Muscle of arm (tissue), 14 donors: ENCODE measurements at places on chromosomes 2 and 18.

DNA sequence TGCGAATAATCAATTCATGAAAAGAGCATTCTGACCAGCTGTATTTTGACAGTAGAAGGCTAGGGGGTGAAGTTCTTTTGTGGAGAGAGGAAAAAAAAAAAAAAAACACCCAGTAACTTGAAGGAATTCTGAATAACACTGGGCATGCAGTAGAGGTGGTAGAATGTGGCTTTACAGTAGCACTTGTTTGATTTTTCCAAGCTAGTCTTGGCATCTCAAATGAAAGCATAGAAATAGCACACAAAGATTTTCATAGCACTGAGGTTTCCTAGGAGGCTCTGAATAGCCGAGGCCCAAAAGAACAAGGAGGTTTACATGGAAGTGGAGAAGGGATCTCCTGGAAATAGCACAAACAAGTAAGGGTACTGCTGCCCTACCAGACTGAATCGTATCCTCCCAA is 470.2 kb upstream of the CDH20 start:
- no peak for DNase-seq

DNA sequence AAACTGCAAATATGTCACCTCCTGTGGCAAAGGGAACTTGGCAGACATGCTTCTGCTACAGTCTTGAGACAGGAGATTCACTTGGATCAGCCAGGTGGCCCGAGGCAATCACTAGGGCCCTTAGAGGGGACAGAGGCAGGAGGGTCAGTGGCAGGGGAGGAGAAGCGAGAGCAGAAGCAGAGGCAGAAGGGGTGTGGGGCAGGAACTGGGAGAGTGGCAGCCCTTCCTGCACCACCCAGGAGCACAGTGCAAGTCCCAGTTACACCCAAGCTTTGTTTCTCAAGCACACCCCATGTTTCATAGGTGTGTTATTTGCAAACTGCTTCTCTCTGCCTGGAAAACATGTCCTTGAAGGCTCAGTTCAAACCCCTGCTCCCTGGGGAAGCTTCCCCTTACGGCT is 309.7 kb upstream of the MYT1L start:
- no peak for DNase-seq

- DNase-seq: no peak
Measured at GRCh38 chr2:9178110-9178903, 28.3 kb upstream of the ASAP2 start.

GRCh38 chr2:56444339-56444738 is 260.5 kb downstream of the CCDC85A start:
- DNase-seq: peak; percentile 17
